Renal cortex interstitium (tissue), 15 donors: ENCODE measurements at places on chromosomes 12 and 14.

- DNase-seq: no peak
These were observed 36.1 kb upstream of the C12orf76 start for GRCh38 chr12:110084314-110085015.

- no peak for DNase-seq
These were observed 210.8 kb upstream of the BTG1 start for GRCh38 chr12:92356425-92356824.

GRCh38 chr12:89230376-89231315 is 121.7 kb downstream of the DUSP6 start:
- peak; percentile 42 for DNase-seq

GRCh38 chr12:3428631-3429030 is 62.4 kb upstream of the PRMT8 start:
- DNase-seq: no peak

DNA sequence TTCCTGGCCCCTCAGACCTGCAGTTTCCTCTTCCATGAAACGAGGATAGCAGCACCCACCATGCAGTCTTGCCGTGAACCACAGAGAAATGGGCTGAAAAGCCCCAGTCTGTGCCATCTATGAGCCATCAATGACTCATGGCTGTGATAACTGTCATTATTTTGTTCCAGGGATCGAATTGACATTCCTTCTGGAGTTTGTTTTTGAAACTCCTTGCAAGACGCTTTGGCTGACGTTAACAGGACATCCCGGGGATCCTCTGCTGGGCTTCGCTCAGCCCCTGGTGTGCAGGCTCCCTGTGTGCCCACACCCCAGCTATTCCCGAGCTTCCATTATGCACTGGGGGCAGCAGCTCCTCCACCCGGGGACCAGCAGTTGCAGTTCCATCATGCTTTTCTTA is 33.8 kb downstream of the MMAB start:
- no peak for DNase-seq

GRCh38 chr12:125001636-125002035 is 8.2 kb downstream of the BRI3BP start:
- DNase-seq: no peak

GRCh38 chr12:63064080-63064479 is 86.9 kb downstream of the AVPR1A start:
- DNase-seq: no peak

GRCh38 chr12:65566751-65567150 is 257.5 kb upstream of the HMGA2 start:
- DNase-seq: no peak

DNA sequence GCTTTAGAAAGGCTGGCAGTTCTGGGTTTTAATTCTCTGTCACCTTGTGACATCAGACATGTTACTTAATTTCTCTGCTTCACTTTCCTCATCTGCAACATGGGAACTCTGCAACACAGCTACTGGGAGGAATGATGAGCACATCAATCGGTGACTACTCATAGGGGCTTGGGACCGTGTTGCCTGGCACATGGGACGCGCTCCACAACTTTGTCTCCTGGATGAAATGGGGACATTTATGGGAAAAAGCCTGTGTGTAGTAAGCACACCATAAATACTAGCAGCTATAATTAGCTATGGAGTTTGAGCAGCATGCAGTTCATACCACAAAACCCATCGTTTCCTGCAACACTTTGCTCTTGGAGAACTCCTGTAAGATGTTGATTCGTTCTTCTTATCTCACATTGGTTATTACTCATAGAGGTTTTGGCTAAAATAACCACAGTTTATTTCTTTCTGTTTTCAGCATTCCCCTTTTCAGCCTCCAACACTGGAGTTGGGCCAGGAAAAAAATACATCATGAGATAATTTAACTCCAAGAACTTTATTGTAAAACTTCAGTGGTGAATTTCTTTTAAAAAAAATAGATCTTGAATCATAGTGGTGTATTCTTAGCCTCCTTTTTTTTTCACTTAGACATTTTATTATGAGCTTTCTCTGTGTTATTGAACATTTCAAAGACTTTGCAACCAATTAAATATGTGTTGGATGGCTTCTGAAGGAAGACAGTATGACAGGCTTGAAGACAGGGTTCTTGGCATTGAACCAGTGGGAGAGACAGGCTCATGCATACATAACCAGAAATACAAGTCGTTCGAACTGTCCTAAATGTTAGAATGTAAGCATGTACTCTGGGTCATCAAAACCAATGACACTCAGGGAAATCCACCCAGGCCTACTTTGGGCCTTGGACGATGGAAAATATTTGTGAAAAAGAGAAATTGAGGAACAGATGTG is 72.7 kb downstream of the RIN3 start:
- peak; percentile 17 for DNase-seq

- peak; percentile 18 for DNase-seq
These were observed 774 bp upstream of the MANSC4 start for GRCh38 chr12:27780612-27781408.

DNA sequence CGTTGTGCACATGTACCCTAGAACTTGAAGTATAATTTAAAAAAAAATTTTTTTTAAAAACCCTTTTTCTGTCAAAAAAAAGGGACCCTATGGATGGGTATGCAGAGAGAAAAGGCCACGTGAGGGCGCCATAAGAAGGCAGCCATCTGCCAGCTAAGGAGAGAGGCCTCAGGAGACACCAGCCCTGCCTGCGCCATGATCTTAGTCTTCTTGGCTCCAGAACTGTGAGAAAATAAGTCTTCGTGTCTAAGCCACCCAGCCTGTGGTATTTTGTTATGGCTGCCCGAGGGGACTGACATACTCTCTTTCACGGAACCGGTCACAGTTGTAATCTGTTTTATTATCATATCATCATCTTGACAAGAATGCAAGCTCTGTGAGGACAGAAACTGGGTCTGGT is 174.8 kb downstream of the EFCAB11 start:
- DNase-seq: no peak

DNA sequence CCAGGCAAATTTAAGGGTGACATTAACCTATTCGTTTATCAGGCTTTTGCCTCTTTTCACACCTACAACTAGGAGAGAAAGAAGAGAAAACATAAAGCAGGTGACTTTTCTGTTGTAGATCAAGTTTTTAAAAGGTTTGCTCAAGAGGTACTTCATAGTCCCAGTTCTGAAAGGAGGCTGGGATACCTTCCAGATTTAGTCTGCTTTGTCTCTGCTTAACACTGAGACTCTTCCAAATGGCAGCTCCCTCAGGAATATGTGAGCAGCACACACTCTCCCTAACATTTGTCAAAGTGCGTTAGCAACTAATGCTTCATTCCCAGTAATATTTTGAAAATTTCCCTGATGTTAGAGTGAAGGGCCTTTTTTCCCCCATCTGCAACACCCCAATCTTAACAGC is 133.7 kb upstream of the RASSF8 start:
- no peak for DNase-seq

DNA sequence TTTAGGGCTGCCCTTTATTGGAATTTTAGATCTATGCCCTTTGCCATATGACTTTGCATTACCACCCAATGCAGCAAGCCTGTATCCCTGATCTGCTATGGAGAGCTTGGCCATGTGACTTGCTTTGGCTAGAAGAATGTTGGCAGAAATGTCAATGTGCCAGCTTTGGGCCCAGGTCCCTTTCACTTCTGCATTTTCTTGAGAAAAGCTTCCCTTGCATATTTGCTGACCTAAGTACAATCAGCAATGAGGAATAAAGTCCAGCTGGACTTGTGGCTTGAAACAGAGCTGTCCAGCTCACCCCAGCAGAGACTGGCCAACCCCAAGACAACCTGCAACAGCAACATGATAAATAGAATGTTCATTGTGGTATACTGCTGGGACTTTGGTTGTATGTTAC is 135.9 kb downstream of the PAH start:
- no peak for DNase-seq

DNA sequence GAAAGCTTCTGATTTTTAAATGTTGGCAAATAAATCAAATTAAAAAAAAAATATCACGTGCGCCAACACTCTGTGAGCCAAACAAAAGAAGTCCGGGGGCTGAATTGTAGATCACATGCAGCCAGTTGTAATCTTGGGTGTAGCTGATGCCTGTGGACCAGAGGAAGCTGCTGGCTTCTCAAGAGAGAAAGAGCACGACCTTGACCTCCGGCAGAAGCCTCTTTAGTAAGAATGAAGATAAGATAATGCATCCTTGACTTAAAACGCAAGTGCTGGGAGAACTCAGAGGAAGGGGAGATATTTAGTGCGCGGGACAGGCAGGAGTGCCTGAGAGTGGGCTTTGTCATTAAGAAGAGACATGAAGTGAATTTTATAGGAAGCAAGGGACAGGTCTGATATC is 162.8 kb upstream of the TBX3 start:
- no peak for DNase-seq

DNA sequence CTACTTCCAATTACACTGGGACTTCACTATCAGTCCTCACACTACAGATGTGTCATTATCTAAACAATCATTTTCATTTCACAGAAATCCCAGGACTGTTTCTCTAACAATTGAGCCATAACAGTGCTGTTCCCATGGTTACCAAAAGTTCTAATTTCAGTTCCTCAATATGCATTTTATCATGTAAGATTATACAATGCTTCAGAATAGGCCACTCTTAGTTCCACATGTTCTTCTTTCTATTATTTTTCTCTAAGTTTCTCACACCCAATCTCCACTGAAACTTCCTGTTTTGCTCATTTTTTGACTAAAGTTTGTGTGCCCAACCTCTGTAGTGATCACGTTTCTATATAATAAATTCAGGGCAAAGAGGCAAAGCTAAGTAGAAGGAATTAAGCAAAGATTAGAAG is 185.8 kb downstream of the DUSP6 start:
- DNase-seq: no peak

GRCh38 chr12:77847680-77848431 is 17.2 kb downstream of the NAV3 start:
- no peak for DNase-seq

GRCh38 chr14:70955543-70956480 is 48.6 kb downstream of the PCNX1 start:
- DNase-seq: no peak

DNA sequence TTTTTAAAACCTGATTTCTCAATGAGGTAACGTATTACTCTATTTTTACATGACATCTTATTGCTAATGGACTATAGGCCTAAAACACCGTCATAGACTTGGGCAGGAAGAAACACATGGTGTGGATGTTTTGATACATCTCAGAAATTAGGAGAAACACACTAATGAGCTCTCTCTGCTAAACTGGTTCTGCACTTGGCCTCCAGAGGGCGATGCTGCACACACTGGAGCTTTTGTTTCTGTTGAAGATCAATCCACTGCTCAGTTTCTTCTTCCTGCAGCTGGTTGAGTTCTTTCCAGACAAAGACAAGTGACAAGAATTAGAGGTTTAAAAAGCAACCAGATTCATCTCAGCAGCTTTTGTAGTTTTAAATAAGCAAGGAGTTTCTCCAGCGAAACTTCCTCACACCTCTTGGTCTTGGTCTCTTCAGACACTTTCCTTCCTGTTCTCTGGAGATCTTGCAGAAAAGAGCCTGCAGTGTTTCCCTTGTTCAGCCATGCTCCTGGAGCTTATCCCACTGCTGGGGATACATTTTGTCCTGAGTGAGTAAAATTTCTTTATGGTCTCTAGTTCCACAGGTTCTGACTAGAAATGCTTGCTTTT is 178.5 kb upstream of the OR4E1 start:
- DNase-seq: peak; percentile 20

- DNase-seq: no peak
These were observed 605.4 kb downstream of the MED13L start for GRCh38 chr12:115672086-115672485.

DNA sequence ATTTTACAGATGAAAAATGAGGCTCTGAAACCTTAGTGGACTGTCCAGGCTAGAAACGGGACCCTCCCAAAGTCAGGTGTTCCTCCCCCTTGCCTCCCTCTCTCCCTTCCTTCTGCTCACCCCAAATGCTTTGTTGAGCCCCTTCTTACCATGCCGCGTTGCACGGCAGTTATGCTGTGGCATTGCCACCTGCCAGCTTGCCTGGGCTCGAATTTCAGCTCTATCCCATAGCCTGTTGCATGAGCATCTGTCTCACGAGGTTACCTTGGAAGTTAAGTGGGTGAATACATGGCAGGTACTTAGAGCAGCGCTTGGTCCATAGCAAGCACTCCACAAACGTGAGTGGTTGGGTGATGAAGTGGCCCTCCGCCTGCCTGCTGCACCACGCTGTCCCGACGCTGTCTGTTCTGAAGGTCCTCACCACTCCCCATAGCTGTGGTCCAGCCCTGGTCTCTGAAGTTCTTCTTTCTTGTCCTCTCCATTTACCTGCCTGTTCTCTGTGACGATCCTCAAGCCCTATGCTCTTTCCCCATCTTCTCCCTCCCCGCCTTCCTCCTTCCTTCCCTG is 269.9 kb downstream of the CACNA1C start:
- DNase-seq: no peak

GRCh38 chr12:72406111-72406510 is 133.9 kb downstream of the TRHDE start:
- DNase-seq: no peak

DNA sequence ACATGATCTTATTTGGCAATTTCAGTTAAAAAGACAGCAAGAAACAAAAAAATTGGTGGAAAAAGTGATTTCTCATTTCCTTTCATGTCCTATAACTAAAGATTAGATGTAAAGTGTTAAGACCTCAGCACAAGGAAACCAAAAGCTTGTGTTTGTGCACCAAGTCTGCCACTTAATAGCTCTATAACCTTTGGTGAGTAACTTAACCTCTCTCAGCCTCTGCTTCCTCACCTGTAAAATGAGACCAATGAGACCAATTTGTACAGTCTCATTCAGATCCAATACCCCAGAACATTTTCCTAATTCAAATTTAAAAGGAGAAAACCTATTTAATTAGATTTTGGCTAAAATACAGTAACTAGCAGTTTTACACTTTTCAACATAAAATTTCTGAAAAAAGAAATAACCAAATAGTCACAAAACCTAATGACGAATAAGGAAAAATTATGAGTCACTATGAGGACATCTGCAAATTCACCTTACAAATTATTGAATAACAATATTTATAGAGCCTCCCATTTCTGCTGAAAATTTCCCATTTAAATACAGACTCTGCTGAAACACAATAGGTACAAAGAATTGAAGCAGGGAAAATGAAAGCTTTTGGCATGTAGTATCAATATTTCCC is 71.1 kb downstream of the EPS8 start:
- DNase-seq: no peak

GRCh38 chr12:15726027-15726877 is 62.9 kb downstream of the EPS8 start:
- DNase-seq: no peak

GRCh38 chr12:130203151-130203550 is 40.9 kb downstream of the FZD10 start:
- DNase-seq: no peak

GRCh38 chr12:57623811-57624390 is 9.1 kb downstream of the B4GALNT1 start:
- DNase-seq: no peak

DNA sequence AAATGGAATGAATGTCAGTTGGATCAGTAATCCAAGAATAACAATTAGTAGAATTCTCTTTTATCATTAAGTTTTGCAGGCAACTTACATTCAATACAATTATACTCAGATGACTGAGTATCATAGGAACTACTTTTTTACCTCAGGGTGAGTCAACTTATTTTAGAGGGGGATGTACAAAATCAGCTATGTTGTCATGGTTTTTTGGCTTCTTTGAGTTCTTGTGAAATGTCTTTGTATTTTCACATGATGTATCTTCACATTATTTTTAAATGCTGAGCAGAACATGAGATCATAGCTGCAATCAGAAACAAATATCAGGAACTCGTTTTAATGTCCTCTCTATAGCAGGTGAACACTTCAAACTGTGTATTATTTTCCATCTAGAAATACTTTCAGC is 65.3 kb upstream of the PTPRR start:
- no peak for DNase-seq
